CD4-positive, alpha-beta T cell treated with Interleukin-21 for 1 hour (primary cell): ENCODE measurements at places on chromosomes 11 and 22.
A peak's percentile ranks its signal among the peaks of the same experiment; 100 is the strongest.

DNA sequence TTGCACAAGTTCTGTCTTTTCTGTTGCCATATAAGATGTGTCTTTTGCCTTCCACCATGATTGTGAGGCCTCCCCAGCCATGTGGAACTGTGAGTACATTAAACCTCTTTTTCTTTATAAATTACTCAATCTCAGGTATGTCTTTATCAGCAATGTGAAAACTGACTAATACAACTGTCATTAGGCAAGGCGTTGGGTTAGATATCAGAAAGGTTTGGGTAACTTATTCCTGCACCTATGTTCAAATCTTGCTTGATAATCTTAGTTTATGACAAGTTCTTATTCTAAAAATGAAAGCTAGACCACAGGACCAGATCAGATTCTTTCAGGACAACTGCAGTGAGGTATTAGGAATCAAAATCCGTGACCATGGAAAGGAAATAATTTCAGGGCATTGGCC, 160.6 kb upstream of the BDNF start:
- DNase-seq = no peak

GRCh38 chr11:65961267-65962140, at the start of gene SART1:
SART1 (plus strand) TSS chr11:65961734; CDS start chr11:65961781, 47 bp downstream.
- peak; percentile 98 for DNase-seq

- no peak for DNase-seq
Observed at GRCh38 chr11:73465023-73465675, 89.0 kb downstream of the RELT start.

DNA sequence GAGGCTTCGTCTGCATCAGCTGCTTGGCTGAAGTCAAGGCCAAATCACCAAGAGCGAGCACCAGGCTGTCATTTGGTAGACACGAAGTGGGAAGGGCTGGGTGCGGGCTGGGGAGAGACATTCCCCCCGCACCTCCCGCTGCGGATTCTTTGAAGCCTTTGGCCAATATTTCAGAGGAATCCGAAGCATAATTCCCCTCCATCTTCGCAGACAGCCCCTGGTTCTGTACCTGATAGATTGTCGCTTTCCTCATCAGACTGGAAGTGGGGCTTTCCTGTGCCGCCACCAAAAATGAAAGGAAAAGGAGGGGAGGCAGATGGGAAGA, 15.3 kb downstream of the BLID start:
- DNase-seq = no peak

- DNase-seq = peak; percentile 48
Observed at GRCh38 chr22:40243891-40244290, 66.2 kb downstream of the TNRC6B start.

DNA sequence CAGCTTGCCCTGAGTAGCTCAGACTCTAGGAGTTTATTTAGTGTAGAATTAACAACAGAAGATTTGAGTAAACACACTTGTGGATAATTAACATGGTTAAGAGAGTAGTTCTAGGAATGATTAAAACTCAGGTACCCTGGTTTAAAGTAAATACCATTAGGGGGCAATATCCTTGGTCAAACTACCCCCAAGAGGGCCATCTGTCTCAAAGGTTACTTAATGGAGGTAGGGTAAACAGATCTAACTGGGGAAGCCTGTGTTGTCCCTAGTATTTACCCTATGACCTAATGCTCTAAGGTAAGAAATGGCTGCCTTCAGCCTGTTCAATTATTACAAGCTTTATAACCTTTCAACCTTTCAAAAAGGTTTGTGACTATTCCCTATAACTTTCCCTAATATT, 10.6 kb upstream of the GLYATL1 start:
- DNase-seq = no peak

DNA sequence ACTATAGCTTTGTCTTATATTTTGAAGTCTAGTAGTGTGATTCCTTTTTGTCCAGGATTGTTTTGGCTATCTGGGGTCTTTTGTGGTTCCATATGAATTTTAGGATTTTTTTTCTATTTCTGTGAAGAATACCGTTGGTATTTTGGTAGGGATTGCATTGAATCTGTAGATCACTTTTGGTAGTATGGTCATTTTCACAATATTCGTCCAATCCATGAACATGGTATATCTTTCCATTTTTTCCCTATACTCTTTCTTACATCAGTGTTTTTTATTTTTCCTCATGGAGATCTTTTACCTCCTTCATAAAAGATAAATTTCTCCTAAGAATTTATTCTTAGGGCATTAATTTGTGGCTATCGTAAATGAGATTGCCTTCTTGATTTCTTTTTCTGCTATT, 29.1 kb downstream of the MADD start:
- no peak for DNase-seq

- no peak for DNase-seq
Observed at GRCh38 chr11:72349616-72350218, 84.6 kb downstream of the CLPB start.

DNA sequence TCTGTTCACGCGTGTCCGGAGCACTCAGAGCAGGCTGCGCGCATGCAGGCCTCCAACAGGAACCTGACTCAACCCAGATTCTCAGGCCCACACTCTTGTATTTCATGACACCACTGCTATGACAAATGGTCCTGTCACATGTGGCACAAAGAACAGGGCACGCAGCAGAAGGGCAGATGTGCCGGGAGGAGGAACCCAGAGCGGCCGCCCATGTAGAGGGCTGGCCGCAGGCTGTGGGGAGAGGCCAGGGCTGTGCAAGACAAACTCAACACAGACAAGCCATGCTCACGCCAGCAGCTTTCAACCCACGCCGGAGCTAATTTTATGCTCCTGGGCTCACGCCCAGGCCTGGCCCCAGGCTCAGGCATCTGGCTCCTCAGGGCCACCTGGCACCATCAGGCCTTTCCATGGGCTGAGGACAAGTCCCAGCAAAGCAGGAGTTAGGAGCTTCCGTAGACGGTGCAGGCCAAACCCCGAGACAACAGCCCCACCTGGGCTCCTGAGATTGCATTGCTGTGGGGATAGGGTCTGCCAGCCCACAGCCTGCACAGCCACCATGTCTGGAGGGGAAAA, 40.0 kb downstream of the DUSP8 start:
- no peak for DNase-seq

GRCh38 chr11:85945296-85945695, 90.1 kb downstream of the CCDC83 start:
- DNase-seq = no peak

GRCh38 chr11:119885067-119885466, 156.1 kb upstream of the NECTIN1 start:
- DNase-seq = no peak

DNA sequence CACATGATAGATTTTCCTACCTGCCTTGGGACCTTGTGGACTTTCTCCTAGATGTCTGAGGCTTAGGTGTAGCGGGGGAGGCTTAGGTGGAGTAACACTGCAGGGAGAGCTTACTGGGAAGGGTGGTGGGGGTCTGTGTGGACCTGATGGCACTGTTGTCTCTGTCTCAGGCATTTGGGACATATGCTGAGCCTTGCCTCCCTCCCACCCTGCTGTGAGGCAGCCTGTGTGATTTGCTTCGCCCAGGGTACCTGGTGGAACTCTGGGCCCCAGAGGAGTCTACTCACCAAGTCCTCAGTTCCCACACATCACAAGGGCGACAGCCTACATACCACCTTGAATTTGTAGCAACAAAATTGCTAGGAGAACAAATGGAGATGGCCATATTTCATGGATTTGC, 80.7 kb downstream of the CEP164 start:
- no peak for DNase-seq

- no peak for DNase-seq
Observed at GRCh38 chr11:112878033-112878601, 83.1 kb upstream of the NCAM1 start.

DNA sequence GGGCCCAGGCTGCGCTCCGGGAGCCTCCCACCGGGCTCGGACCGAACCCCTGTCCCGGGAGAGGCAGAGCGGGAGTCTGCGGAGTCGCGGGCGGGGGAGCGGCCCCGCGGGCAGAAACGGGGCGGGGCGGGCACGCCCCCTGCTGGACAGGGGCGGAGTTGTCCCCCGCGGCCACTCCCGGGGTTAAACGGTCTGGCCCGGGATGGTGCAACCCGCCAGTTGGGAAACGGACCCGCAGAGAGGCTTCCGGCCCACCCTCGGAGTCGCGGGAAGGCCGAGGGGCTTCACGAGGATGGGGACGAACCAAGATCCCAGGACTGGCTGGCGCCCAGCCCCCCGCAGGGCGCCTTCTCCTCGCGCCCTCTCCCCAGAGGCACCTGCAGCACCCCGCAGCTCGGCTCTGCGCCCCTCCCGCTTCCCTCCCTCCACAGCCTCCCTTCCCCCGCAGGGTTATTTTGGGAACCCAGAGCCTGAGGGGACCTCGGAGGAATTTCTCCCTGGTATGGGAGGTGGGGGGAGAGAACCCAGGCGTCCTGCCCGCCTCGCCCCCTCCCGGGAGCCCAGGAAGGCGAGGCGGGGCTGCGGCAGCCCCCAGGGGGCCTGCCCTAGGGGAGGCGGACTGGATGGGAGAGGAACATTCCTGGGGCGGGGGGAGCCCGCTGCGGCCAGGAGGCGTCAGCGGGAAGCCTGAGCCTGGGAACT, 902 bp downstream of the RASGRP2 start:
- peak; percentile 76 for DNase-seq
